Breast epithelium (tissue), 4 donors: ENCODE measurements at places on chromosomes 13 and 19. TPM values are rescaled to one million over a fixed set of nuclear protein-coding genes. Genes with fewer than 3 reads are reported as not detected.

GRCh38 chr13:112693831-112694497 is 4.1 kb downstream of the ATP11A start:
- H3K27ac ChIP-seq, result no peak overlapping the region
- peak; percentile 24 for DNase-seq
- H3K36me3 ChIP-seq, result no peaks in the 10 kb centered on the region
- no peak overlapping the region for H3K4me3 ChIP-seq

Gene CGB1
- not detected for total RNA-seq

- no peak overlapping the region for H3K4me3 ChIP-seq
- H3K27ac ChIP-seq, result no peak overlapping the region
- peaks cover 15% of the 10 kb centered on the region for H3K27me3 ChIP-seq
- no peaks in the 10 kb centered on the region for H3K36me3 ChIP-seq
Observed at GRCh38 chr19:50890422-50891252, 17.4 kb downstream of the KLK2 start.

GRCh38 chr19:41691268-41691970 is 3.3 kb upstream of the CEACAM7 start:
- no peaks in the 10 kb centered on the region for H3K27me3 ChIP-seq
- no peaks in the 10 kb centered on the region for H3K4me1 ChIP-seq
- no peak overlapping the region for H3K4me3 ChIP-seq

DNA sequence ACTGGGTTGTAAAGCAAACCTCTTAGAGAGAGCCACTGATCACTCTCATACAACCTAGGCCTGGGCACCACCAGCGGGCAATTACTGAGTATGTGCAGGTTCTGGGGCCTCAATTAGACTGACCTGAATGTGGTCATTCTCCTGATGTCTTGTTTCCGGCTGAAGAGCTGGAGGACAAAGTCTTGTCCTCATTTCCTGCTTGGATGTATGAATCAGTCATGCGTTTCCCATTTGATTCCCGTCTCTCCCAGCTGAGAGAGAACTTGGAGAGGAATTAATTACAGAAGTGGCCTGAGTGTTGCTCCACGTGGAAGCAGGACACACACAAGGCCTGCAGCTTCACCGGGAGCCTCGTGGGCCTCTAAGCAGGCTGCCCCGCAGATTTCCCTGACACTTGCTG is 799.3 kb upstream of the ARGLU1 start:
- no peak overlapping the region for H3K4me3 ChIP-seq
- H3K27ac ChIP-seq, result no peak overlapping the region
- no peaks in the 10 kb centered on the region for H3K27me3 ChIP-seq
- no peak for DNase-seq
- H3K4me1 ChIP-seq, result no peaks in the 10 kb centered on the region
- H3K36me3 ChIP-seq, result no peaks in the 10 kb centered on the region

DNA sequence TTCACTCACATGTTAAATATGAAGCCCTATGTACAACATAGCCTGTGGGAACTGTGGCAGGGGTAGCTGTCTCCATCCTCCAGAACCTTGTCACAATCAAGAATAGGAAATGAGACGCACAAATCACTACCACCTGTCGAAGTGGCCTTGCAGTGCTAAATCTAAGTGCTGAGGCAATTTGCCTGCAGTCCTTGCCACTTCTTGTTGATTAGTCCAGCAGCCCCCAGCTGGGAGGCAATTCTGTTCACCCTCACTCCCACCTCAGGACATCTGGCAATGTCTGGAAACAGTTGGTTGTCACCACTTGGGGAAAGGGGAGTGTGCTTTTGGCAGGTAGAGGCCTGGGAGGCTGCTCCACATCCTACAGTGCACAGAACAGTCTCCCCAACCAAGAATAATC is 10.7 kb downstream of the RFX2 start:
- no peak for DNase-seq
- peak overlapping the region; percentile 43 for H3K27ac ChIP-seq
- no peaks in the 10 kb centered on the region for H3K4me1 ChIP-seq
- no peak overlapping the region for H3K4me3 ChIP-seq
- no peaks in the 10 kb centered on the region for H3K27me3 ChIP-seq

DNA sequence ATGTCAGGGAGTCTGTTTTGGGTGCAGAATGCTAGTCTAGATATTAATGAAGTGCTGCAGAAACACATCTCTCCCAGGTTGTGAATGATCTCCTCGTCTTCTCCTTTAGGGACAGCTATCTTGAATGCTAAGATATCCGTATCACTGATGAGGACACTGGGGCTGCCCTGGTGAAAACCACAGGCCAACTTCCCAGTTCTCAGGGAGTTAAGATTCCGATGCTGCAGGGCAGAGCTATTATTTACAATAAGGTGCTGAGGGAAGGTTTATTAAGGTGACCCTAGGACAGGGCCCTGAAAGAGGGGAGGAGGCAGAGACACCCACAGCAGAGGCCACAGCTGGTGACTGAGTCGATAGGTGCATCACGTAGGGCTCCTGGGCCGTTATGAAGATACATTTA is 66.1 kb downstream of the TNFRSF19 start:
- DNase-seq, result no peak
- no peaks in the 10 kb centered on the region for H3K4me1 ChIP-seq
- H3K36me3 ChIP-seq, result no peaks in the 10 kb centered on the region

- no peak overlapping the region for H3K4me3 ChIP-seq
- H3K27ac ChIP-seq, result no peak overlapping the region
- H3K36me3 ChIP-seq, result no peaks in the 10 kb centered on the region
- no peak for DNase-seq
- H3K4me1 ChIP-seq, result no peaks in the 10 kb centered on the region
Observed at GRCh38 chr13:32663660-32664059, 77.4 kb downstream of the PDS5B start.

Gene CCL25
- not detected for total RNA-seq

Gene NCAN
- total RNA-seq, result not detected
